RPMI8226 (cell line): ENCODE measurements at places on chromosomes 6 and 20.

DNA sequence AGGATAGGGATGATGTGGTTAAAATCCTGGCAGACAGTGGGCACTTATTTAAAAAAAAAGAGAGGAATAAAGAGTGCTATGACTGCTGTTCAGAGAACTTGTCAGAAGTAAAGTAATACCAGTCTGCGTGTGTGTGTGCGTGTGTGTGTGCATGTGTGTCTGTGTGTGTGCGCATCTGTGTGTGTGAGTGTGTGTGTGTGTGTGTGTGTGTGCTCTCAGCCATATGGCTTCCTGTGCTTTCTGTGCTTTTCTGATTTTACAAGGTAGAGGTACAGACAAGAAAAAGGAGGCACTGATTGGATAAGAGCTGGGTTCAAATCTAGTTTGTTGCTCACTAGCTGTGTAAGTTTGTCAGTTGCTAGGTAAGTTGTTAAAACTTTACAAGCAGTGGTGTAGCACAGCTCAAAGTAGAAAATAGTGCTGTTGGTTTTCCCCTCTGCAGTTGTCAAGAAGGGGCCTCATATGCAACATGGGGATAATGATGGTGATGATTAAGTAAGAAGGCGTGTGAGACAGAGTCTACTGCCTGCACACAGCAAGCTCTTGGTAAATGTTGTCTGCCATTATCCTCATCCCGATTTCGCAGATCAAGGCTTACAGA lies 155.3 kb upstream of the ZNF217 start:
- no peak for DNase-seq

- no peak for DNase-seq
Measured at GRCh38 chr20:6008254-6008653, 45.6 kb downstream of the LRRN4 start.

DNA sequence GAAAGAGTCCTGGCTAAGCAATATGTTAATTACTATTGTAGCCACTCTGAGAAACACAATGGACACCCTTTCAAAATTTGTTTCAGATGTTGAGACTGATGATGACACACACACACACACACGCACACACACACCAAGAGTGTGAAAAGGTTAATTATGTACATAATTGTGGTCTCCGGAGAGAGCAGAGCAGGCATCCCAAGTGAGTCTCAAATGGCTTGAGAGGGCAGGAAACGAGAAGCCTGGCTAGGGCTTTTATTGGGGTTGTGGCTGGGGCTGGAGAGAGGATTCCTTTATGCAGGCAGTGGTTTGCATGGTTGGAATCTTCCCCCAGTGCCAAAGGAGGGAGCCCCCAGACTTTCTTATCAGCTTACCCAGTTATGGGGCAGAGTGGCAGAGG lies 38.2 kb upstream of the NKX2-4 start:
- DNase-seq: no peak

- DNase-seq: peak; percentile 29
Measured at GRCh38 chr6:142845143-142845571, 99.8 kb downstream of the HIVEP2 start.

- DNase-seq: no peak
Measured at GRCh38 chr6:39887692-39888450, 46.4 kb downstream of the MOCS1 start.

GRCh38 chr20:9689041-9689440 lies 149.8 kb downstream of the PAK5 start:
- DNase-seq: no peak

DNA sequence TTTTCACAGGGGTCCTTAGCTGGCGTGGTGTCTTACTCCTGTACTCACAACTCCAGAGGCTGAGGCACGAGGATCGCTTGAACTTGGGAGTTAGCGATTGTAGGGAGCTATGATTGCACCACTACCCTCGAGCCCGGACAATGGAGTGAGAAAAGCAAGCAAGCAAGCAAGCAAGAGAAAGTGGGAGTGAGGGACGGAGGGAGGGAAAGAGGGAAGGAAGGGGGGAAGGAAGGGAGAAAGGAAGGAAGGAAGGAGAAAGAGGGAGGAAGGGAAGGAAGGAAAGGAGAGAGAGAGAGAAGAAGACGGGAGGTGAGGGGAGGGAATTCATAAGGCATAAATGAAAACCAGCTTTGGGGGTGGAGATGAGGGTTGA lies 120.5 kb downstream of the TRIM27 start:
- DNase-seq: no peak

- no peak for DNase-seq
Measured at GRCh38 chr6:21167790-21168189, 425.8 kb upstream of the SOX4 start.

DNA sequence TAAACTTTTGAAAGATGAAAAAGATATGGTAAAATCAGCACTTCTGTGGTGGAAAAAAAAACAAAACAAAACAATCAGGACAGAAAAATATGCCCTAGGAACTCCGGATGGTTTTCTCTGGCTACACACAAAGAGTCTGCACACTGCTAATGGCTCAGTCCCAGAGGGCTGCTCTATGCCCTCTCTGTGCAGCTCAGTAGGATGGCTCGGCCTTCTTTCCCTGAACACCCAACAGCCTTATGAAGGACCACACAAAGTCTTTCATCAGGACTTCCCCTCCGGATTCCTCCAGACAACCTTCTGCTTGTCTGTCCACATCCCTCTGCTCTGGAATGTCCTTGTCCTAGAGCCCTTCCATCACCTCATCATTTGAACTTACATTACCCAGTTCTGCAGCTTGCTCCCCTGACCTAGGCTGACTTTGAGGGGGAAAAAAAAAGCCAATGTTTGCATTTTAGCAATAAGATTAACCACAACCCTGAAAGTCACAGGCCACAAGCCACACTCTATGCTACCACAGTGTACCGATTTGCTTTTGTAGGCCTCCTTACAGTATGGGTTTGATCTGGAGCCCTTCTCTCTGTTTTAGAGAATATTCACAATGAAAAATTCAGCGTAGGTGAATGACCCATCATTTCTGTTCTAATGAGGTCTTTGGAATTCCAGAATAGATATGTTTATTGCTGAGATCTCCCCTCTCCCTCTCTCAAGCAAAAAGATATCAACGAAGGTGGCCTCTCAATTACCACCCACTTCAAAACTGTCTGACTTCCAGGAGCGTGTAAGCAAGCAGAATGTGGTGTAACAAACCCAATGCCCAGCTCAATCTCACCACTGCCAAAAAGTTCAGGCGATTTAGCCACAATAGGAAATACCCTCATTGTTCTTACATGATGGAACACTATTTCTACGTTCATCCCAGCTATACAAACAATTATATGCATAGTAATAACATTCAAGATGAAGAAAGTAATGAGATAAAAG lies 164.0 kb downstream of the GMDS start:
- no peak for DNase-seq

GRCh38 chr20:48490961-48491831 lies 336.6 kb downstream of the PREX1 start:
- DNase-seq: no peak

GRCh38 chr6:29014729-29015608 lies 9.9 kb upstream of the ZNF311 start:
- no peak for DNase-seq

DNA sequence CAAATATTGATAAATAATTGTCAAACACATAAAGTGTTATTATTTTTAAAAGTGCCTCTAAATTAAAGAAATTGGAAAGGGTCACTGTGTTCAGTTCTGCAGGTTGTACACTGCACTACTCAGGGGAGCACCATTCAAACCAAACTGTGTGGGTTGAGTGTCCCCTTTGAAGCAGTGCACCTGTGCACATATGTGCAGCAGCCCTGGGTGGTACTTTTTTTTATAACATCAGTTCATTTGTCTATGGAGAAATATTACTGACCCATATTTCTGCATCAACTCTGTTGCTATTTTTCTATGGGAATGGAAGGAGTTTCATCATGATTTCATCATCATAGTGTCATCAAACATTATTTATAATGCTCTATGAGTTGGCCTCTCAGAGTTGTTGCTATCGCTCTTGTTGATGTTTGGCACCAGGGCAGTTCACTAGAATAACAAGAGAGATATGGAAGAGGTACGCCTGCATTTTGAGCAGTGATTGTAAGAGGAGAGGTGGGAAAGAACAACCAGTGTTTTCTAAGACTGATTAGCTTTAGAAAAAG lies 457.6 kb downstream of the TFAP2A start:
- no peak for DNase-seq
